ENCODE measurements at places on chromosomes 6 and 20. TPM values are rescaled to one million over a fixed set of nuclear protein-coding genes. Genes with fewer than 3 reads are reported as not detected.

DNA sequence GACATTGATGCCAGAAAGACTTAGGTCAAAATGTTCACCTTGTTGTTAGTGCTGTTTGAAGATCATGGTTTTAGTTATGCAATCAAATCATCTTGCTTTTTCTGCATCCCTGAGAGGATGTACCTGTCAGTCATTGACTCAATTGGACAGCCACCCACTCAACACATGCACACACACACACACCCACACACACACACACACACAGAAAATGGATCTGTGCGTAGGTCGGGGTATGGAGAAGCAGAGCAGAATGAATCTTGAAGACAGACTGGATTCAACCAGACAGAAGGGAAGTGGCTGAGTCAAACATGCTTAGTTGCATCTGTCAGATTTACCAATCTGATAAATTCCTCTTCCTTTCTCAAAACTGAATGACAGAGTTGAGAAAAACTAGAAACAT, 19.1 kb upstream of the ZSCAN23 start:
- no peaks in the 10 kb centered on the region for H3K36me3 ChIP-seq
- DNase-seq: no peak
- H3K4me1 ChIP-seq: no peaks in the 10 kb centered on the region
- peaks cover 41% of the 10 kb centered on the region for H3K27me3 ChIP-seq
- H3K27ac ChIP-seq: no peak overlapping the region

DNA sequence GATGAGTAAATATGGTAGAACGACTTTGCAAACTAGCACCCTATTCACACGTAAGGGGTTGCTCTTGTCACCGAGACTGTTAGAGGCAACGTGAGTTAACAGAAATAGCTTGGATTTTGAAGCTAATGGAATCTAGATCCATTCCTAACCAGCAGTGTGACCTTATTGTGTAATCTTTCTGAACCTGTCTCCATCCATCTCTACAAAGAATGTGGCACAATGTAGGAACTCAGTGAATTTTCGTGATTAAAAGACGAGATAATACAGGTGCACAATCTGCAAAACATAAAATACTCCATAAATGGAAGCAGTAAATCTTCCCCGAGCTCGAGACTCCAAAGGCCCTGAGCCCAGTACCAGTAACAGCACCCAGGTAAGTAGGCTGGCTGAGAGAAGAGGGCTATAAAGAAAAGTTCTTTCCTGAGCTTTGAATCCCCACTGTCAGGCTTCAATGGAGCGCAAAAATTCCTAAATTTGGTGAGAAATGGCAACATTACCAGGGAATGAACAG, 801 bp upstream of the KIFC1 start:
- peak overlapping the region; percentile 91 for H3K27ac ChIP-seq
- H3K36me3 ChIP-seq: no peaks in the 10 kb centered on the region
- H3K27me3 ChIP-seq: no peaks in the 10 kb centered on the region
- H3K4me3 ChIP-seq: peak overlapping the region; percentile 30
- DNase-seq: no peak

- H3K27me3 ChIP-seq: peaks cover 4% of the 10 kb centered on the region
- no peaks in the 10 kb centered on the region for H3K4me1 ChIP-seq
- DNase-seq: no peak
- no peaks in the 10 kb centered on the region for H3K36me3 ChIP-seq
- no peak overlapping the region for H3K27ac ChIP-seq
These were observed 39.8 kb upstream of the TGM3 start for GRCh38 chr20:2255926-2256531.

- no peak overlapping the region for H3K27ac ChIP-seq
- H3K4me1 ChIP-seq: no peaks in the 10 kb centered on the region
- no peaks in the 10 kb centered on the region for H3K27me3 ChIP-seq
- H3K4me3 ChIP-seq: no peak overlapping the region
These were observed 94.0 kb downstream of the STK35 start for GRCh38 chr20:2195614-2196013.

DNA sequence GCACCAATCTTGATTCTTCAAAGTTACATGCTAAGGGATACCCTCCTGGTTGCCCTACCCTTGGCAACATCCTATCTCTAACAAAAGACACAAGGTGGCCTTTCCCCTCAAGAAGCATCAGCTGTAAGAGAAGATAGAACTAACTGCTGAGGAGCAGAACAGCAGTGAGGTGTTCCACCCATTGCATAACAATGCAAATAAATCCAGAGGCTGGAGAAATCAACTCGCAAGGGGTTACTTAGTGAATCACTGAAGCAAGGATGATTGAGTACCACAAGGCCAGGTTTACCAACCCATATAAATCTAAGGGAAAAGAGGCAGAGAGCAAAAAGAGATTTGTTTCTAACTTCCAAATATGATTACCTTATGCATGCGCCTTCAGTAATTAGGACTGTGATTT, 36.7 kb downstream of the F13A1 start:
- H3K4me1 ChIP-seq: no peaks in the 10 kb centered on the region
- H3K4me3 ChIP-seq: no peak overlapping the region
- H3K36me3 ChIP-seq: no peaks in the 10 kb centered on the region
- no peak for DNase-seq
- H3K27ac ChIP-seq: no peak overlapping the region

DNA sequence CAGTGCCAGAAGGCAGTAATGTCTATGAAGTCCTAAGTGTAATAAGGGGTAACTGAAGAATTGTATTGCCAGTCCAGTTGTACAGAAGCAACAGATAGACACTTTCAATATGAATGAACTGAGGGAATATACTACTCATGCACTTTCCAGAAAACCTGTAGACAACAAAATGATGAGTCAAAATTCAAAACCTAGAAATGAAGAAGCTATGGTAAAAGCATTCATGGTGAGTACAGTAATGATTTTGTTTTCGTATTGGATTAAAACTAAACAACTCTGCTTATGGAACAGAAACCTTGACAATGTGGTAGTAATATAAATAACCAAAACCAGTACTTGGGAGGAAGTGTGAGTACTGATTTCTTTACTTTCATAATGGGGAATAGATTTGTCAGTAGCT, 35.0 kb downstream of the ARMC2 start:
- no peak for DNase-seq
- no peak overlapping the region for H3K4me3 ChIP-seq
- no peaks in the 10 kb centered on the region for H3K27me3 ChIP-seq
- peaks cover 3% of the 10 kb centered on the region for H3K36me3 ChIP-seq

DNA sequence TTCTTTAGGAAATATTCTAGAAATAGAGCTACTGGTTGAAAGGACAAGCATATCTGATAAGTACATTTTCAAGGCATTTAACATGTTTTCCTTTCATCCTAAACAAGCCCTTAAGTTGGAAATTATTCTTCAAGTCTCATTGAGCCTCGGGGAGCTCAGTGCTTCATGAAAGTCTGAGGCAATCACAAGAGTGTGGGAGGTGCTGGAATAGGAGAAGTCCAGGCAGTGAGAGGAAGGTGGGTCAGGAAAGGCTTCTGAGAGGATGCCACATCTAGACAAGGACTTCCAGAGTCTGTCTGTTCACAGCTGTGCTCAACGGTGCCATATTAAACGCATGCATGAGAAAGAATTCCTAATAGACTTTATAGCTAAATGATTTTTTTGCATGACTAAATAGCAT, 69.8 kb downstream of the CD83 start:
- H3K27ac ChIP-seq: no peak overlapping the region
- H3K27me3 ChIP-seq: no peaks in the 10 kb centered on the region
- no peak overlapping the region for H3K4me3 ChIP-seq
- H3K36me3 ChIP-seq: no peaks in the 10 kb centered on the region
- no peak for DNase-seq

DNA sequence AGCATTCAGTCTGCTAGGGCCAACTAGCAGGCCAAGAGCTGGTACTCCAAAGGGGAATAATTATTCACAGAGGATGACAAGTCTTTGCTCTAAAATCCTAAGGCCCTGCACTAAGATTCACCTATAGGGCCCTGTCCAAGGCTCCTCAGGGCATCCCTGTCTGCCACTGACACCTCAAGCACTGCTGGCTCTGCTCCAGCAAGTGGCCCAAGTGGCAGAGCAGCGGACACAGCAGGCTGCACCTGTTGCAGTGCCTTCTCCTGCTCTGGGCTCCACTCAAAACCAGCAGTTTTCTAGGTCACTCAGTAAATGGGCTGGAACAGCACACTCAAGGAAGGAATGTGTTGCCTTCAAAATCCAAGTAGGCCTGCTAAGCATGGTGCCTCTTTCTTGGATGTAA, 36.4 kb upstream of the SMOC2 start:
- H3K4me1 ChIP-seq: no peaks in the 10 kb centered on the region
- no peaks in the 10 kb centered on the region for H3K36me3 ChIP-seq
- DNase-seq: no peak

- H3K4me1 ChIP-seq: no peaks in the 10 kb centered on the region
- H3K27me3 ChIP-seq: no peaks in the 10 kb centered on the region
- H3K36me3 ChIP-seq: no peaks in the 10 kb centered on the region
- no peak overlapping the region for H3K27ac ChIP-seq
- DNase-seq: peak; percentile 59
These were observed 171.2 kb upstream of the SULF2 start for GRCh38 chr20:47956268-47956995.

GRCh38 chr6:82205930-82206392, 41.6 kb downstream of the IBTK start:
- H3K27ac ChIP-seq: no peak overlapping the region
- H3K4me3 ChIP-seq: no peak overlapping the region
- H3K4me1 ChIP-seq: peaks cover 11% of the 10 kb centered on the region
- peak; percentile 12 for DNase-seq
- peaks cover 73% of the 10 kb centered on the region for H3K36me3 ChIP-seq

GRCh38 chr6:37366910-37367309, 13.1 kb downstream of the RNF8 start:
- H3K27me3 ChIP-seq: no peaks in the 10 kb centered on the region
- no peak overlapping the region for H3K4me3 ChIP-seq
- DNase-seq: no peak

DNA sequence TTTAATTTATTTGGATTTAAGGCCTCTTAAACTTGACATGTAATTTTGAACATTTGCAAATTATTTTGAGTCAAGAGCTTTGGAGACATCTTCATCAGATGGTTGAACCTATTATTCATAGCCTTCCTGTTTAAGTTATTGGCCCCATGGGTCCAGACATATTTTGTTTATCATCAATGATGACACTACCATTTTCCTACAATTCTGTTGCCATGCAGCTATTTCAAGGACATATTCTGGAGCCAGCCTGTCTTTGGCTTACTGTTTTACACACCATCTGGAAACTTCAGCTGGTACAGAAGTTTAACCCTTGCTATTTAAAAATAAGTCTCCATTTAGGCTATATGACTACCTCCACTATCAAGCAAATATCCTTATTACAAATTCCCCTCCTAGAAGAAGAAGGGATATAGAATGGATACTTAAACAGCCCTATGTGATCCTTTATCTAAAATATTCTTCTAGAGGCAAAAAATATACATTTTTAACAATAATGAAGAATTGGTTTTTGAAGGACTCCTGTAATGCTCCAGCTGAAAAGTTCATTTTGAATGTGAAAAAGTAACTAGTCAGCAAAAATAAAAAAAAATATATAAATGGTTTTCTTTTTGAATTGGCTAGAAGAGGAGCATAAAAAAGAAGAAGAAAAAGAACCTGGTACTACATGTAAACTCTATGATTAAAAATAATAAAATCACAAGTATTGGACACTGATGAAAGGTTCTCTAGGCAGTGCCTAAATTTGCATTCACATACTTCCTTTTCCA, 544.0 kb upstream of the HS3ST5 start:
- H3K4me3 ChIP-seq: no peak overlapping the region
- no peaks in the 10 kb centered on the region for H3K27me3 ChIP-seq
- H3K27ac ChIP-seq: no peak overlapping the region
- DNase-seq: no peak
- no peaks in the 10 kb centered on the region for H3K36me3 ChIP-seq
- H3K4me1 ChIP-seq: no peaks in the 10 kb centered on the region

GRCh38 chr6:108168501-108169463, 3.0 kb downstream of the NR2E1 start:
- peak overlapping the region; percentile 28 for H3K4me3 ChIP-seq
- no peaks in the 10 kb centered on the region for H3K36me3 ChIP-seq
- peaks cover 97% of the 10 kb centered on the region for H3K27me3 ChIP-seq
- no peak for DNase-seq
- H3K27ac ChIP-seq: no peak overlapping the region

DNA sequence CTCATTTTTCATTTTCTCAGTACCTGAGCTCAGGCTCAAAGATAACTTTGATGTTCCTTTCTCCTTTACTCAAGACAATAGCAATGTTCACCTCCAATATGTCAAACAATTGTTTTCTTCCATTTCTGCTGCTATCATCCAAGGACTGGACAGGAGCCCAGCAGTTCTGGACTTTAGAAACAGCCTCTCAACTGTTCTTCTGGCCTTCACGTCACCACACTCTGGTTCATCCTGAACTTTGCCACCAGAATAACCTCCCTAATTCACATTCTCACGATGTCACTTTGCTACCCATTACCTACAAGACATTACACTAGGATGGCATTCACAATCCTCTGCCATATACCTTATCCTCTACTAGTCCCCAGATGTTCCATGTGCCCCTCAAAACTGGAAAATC, 60.6 kb upstream of the PLEKHG1 start:
- no peak overlapping the region for H3K4me3 ChIP-seq
- H3K27me3 ChIP-seq: no peaks in the 10 kb centered on the region
- no peak overlapping the region for H3K27ac ChIP-seq

DNA sequence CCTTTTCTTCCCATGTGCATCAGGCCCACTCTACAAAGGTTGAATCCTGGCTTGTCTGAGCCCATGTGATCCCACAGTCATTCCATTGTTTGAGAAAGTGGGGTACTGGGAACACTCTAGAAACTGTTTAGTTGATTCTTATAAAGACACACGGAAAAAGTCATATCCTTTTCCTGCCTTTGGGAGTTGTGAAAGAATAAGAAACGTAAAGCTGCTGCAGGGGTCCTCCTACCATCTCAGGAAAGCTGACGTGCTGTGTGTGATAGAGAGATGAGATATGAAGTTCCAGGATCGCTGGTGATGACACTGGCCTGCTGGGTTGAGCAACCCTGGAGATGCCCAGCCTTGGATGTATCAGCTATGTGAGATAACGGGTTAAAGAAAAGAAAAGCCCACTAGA, 21.3 kb upstream of the HLA-DRB5 start:
- H3K4me3 ChIP-seq: no peak overlapping the region
- H3K27ac ChIP-seq: no peak overlapping the region
- no peak for DNase-seq
- no peaks in the 10 kb centered on the region for H3K4me1 ChIP-seq
- H3K27me3 ChIP-seq: no peaks in the 10 kb centered on the region

- H3K27me3 ChIP-seq: no peaks in the 10 kb centered on the region
- DNase-seq: no peak
- no peak overlapping the region for H3K27ac ChIP-seq
- H3K4me1 ChIP-seq: peaks cover 33% of the 10 kb centered on the region
- H3K4me3 ChIP-seq: no peak overlapping the region
These were observed 46.1 kb downstream of the FAM50B start for GRCh38 chr6:3895312-3895653.

Gene C20orf144
- total RNA-seq: 0.13 TPM

Gene CASS4
- 0.71 TPM for total RNA-seq

Gene COL21A1
- total RNA-seq: 91.2 TPM

Gene CD24
- total RNA-seq: not detected

Gene CRISP2
- total RNA-seq: not detected

Gene PACRG
- 11.9 TPM for total RNA-seq

Gene SLC35F1
- 4.3 TPM for total RNA-seq

Measured in heart left ventricle (tissue), 16 donors.